ENCODE measurements at places on chromosomes 11 and 22.

DNA sequence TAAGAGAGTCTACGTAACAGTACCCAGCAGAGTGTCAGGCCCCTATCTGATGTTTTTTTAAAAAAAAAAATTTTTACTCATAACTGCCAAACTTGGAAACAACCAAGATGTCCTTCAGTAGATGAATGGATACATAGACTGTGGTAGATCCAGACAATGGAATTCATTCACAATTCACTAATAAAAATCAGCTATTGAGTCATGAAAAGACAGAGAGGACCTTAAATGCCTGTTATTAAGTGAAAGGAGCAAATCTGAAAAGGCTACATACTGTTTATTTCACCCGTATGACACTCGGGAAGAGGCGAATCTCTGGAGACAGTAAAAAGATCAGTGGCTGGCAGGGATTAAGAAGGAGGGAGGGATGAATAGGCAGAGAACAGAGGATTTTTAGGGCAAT is 541.4 kb upstream of the TENM4 start:
- no peak for DNase-seq

- DNase-seq = no peak
Observed at GRCh38 chr11:46666516-46666915, 33.9 kb downstream of the ARHGAP1 start.

DNA sequence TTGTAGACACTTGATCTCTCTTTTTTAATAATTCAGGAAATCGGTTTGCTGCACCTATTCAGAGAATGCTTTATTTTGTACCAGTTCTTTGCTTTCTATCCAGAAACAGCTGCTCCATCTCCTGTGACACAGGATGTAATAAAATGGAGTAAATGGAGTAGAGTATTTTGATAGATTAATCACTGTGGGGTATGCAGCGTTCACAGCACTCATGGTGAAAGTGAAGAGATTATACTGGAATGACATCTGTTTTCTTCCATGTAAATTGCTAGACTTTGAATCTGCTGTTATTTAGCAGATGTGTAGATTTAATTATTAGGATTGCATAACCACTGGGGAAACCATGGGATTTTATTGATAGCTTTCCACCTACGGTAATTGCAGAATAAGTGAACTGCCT is 227.3 kb upstream of the ARHGAP42 start:
- no peak for DNase-seq

GRCh38 chr11:118211006-118211405 is 13.8 kb downstream of the JAML start:
- DNase-seq = no peak

- DNase-seq = no peak
Observed at GRCh38 chr11:44149651-44150050, 54.2 kb downstream of the EXT2 start.

- no peak for DNase-seq
Observed at GRCh38 chr11:60972182-60973030, 926 bp downstream of the CD6 start.

DNA sequence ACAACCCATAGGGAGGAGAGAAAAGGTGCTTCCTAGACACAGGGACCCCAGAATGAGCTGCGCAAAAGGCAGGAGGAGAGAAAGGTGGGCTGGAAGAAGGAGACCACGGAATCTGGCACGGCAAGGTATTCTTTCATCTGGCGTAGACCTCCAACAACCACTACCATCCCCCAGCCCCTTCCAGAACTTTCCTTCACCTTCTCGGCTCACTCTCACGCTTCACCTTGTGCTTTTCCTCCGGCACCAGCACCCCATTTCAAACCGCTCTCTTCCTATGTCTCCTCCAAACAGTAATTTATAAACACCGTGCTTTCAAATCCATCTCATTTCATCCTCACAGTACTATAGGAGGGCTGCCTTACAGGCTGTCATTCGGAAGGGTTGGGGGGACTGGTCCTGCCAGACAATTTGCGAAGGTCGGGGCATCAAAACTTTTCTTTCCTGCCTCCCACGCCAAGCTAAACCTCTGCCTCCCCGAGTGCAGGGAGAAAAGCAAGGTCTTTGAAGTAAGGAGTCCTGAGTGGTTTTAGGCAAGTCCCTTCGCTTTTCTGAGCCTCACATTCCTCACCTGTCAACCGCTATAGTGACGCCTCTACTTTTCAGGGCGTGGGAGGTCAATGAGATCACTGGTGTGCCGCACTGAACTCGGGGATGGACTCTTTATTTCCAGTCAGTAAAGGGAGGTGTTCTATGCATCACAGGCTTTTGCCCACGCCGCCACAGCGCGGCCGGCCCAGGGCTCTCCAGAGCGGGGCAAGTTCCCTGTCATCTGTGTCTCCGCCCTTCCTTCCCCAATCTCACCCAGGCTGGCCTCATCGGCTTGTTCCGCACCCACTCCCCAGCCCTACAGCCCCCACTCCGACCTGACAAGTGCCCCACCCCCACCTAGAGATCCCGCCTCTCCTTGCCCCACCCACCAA is 800 bp downstream of the KCTD21 start:
- no peak for DNase-seq

DNA sequence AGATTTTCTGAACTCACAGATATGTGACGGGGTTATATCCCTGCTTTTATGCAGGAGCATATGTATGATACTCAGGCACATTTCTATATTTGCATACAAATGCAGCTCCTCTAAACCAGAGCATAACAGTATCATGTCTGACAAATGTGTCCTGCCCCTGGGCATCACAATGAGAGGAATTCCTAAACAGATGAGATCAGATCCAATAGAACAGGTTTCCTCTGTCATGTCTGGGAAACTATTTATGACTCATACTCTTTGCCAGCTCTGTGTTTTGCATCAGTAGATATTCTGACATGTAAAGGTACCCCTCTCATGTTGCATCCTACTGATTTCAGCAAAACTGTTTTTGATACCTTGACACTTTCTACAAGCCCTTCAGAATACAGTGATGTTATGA is 29.4 kb downstream of the SYT9 start:
- no peak for DNase-seq

DNA sequence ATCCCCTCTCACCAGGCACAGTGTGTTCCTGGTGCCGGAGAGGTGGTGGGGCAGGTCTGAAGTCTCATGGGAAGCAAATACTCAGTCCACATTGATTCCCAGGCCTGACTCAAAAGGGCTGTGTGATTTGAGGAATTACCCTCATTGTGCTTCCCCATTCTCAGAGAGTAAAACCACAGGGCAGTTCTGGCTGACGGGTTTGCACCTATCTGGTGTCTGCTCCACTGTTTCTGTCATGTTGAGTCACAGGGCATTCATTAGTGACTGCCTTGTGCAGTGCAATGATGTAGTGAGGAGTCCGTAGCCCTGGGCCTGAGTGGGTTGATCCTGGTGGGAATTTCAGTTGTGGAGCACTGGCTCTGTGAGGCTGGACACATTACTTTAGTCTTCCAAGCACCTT is 85.2 kb upstream of the ARHGAP20 start:
- DNase-seq = no peak

DNA sequence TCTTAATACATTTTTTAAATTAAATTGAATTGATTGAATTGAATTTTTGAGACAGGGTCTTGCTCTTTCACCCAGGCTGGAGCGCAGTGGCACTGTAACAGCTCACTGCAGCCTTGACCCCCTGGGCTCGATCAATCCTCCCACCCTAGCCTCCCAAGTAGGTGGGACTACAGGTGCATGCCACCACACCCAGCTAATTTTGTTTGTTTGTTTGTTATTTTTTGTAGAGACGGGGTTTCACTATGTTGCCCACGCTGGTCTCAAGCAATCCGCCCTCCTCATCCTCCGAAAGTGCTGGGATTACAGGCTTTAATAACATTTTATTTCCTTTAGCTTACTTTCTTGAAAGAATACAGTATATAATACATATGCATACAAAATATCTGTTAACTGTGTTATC is 226.9 kb downstream of the BUD13 start:
- DNase-seq = no peak

DNA sequence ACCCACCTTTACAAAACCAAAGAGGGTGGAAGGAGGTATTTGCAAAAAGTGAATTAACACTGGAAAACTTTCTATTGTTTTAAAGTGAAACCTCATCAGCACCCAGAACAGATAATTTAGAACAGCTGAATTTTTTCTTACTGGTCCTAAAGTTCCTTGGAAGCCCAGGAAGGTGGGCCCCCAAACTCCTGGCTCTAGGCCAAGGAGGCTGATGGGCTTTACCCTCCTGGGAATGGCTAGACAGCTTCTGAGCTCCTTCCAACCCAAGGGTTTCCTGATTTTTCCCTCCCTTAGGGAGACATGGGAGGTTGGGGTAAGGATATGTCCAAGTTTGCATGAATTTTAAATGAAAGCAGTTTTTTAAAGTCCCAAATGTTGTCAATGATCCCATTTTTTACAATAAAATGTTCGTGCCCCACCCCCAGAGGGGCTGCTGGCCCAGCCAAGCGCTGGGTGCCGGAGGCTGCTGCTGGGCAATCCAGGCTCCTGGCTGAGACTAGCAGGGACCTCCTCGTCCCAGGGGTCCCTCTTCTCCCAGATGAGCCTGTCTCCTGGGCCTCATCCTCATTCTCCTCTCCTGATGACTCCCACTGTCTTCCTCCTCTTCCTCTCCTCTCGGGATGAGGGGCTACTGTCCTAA is 28.4 kb downstream of the RELT start:
- DNase-seq = no peak

- no peak for DNase-seq
Observed at GRCh38 chr22:29032014-29032475, 29.6 kb downstream of the C22orf31 start.

DNA sequence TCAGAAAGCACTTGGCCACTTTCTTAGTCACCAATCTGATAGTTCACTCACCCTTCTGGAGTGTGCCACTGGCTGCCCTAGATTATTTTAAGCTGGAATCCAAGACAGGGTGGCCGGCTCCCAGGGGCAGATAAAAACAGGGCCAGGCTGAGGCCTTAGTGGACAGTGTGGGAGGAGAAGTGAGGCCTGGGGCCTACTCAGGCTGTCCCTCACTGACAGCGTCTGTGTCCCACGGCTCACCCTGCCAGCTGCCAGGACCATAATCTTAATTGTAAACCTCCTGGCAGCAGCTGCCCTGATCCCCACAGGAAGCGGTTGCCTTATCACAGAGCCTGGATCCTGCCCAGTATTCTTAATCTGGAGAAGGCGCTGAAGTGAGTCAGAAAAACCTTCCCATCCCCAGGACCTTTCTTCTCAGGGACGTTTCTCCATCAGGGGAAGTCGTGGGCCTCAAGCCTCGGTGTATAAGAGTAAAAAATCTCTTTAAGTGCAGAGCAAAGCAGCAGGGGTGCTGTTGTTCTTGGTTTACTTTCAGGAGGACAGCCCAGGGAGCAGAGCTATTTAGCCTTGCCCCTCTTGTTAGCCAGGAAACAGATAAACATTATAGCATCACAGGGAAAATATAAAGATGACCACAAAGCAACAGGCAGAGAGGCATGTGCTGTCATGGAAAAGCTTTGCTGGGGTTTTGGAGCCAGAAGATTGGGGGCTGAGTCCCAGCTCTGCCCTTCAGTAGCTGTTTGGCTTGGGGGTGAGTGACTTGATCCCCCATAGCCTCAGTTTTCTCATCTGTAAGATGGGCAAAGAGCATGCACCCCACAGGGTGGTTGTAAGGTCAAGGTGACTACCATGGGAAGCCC is 39.6 kb downstream of the TSPAN18 start:
- DNase-seq = peak; percentile 45

GRCh38 chr22:29633514-29634312 is 30.3 kb downstream of the NF2 start:
- DNase-seq = no peak
